Activated CD4-positive, CD25-positive, alpha-beta regulatory T cell treated with anti-CD3 and anti-CD28 coated beads, Interleukin-2, amount 50 U/mL, for 16 hours (primary cell): ENCODE measurements at places on chromosomes 1 and 21.

GRCh38 chr1:230415405-230416132, 10.6 kb downstream of the PGBD5 start:
- DNase-seq: no peak

- no peak for DNase-seq
Measured at GRCh38 chr1:38589036-38589435, 270.5 kb downstream of the RRAGC start.

DNA sequence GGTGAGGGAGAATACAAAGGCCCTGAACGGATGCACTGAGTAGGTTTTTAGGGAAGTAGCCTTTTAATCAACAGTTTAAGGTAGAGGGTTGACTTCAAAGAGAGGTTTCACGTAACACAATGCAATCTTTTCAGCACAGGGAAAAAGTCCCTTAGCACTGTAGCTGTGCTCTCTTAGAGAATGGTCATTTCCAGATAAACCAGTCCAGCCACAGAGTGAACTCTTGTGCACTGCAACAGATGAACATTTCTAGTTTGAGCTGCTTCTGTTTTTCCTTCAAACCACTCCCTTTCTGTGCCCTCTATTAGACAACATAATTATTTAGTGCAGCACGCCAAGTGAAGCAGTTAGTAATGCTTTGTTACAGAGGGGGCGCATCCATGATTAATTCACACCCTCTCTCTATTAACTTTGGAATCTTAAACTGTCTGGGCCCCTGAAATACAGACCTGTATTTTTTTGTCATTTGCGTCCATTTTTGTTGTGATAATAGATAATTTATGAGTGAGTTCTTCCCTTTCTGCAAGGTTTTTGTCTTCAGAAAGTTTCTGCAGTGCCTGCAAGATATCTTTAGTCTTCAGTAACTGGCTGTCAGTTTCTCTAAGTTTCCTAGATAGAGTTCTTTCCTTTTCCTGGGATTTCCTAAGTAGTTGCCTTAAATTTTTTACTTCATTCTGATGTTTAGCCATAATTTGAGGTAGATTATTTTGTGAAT, 22.9 kb downstream of the LCA5L start:
- no peak for DNase-seq

DNA sequence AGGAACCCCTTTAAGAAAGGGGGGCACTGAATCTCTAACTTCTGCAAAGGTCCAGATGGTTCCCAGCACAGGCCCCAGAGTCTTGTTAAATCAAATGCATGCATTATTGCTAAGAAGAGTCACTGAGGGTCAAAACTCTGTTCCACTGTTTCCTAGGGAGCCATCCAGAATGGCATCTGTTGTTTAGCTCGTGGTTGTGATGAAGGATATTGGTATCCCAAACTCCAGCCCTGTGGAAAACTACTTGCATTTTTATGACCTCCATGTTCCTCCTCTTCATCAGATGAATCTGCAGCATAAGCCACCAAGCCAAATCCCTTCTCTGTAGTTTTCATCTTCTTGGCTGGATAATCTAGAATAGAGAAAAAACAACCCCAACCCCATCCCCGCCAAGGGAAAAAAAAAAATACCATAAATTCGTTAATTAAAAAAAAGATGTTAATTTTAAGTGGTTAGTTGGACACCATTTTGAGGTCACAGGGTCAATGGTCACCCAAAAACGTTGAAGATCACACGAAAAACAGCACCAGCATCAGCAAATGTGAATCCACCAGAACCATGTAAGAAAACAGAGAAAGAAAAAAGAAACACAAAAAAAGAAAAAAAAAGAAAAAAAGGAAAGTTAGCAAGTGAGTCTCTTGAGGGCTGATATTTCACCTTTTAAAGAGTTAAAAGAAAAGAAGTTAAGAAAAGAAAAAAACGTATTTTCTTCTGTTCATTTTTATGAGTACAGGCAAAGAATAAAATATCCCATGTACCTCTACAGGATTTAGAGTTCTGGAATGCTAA, 3.0 kb upstream of the RIT1 start:
- no peak for DNase-seq

- no peak for DNase-seq
Measured at GRCh38 chr1:213987927-213988506, at the start of gene PROX1. Gene PROX1 (plus strand): TSS chr1:213987973. CDS start chr1:213996536, 8,563 bp downstream.

DNA sequence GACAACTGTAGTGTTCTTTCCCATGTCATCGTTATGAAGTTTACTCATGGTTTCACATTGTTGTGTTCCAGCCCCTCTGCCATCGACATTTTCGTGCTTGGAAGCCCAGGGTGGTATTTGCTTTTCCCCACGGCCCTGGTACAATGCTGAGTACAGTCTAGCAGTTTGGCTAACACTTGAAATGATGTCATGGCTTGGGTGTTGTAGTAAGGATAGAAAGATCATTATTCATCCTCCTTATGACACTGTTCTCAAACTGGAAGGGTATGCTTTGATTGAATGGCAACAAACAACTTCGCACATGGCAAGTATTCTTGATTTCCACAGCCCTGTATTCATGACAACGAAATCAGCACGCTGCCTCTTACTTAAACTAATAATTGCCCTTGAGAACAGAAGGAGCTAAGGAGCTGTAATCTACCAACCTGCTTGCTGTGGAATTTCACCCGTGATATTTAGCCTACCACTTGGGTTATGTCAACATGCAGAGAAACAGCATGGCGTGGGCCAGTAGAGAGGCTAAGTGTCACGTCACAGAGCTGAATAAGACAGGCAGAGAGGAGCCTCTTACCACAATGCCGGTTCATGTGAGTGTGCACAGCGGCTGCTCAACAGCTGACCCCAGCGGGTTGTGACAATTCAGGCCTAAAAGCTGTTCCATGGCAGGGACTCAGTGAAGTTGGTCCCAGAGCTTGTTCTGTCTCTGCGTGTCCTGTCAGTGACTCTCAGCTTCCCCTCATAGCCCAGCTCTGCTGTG, 73.9 kb downstream of the KCNJ6 start:
- no peak for DNase-seq

DNA sequence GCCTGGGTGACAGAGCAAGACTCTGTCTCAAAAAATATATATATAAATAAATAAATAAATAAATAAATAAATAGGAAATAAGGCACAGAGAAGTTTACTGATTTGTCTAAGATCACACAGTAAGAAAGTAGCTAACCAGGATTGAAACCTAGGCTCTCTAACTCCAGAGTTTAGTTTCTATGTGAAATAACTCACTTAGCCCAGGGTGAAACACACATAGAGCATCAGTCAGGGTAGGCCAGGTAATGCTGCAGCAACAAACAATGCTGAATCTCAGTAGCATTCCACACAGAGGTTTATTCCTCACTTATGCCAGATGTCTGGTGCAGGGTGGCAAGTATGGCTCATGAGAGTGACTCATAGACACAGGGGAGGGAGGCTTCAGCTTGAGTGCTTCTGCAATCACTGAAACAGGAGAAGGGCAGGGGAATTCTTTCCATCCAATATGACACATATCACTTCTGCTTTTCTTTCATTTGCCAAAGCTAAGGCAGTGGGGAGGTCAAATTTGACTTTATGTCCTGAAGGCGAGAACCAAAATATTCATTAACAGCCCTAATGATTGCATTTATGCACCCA, 37.1 kb upstream of the KANK4 start:
- no peak for DNase-seq

- DNase-seq: no peak
Measured at GRCh38 chr1:183588827-183589226, 1.4 kb downstream of the NCF2 start.

GRCh38 chr1:228648647-228649383, 86.5 kb upstream of the RHOU start:
- no peak for DNase-seq

DNA sequence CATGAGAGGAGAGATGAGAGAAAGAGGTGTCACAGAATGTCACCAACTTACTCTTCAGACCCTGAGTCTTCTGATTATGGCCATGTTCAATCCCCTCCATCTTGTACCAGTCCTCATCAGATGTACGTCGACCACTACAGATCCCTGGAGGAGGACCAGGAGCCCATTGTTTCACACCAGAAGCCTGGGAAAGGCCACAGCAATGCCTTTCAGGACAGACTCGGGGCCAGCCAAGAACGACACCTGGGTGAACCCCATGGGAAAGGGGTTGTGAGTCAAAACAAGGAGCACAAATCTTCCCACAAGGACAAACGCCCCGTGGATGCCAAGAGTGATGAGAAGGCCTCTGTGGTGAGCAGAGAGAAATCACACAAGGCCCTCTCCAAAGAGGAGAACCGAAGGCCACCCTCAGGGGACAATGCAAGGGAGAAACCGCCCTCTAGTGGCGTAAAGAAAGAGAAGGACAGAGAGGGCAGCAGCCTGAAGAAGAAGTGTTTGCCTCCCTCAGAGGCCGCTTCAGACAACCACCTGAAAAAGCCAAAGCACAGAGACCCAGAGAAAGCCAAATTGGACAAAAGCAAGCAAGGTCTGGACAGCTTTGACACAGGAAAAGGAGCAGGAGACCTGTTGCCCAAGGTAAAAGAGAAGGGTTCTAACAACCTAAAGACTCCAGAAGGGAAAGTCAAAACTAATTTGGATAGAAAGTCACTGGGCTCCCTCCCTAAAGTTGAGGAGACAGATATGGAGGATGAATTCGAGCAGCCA, 8.0 kb downstream of the ELOA start:
- DNase-seq: no peak

GRCh38 chr1:32485554-32486255, 20.8 kb downstream of the ZBTB8B start:
- no peak for DNase-seq

GRCh38 chr1:228144193-228144992, 4.3 kb downstream of the GUK1 start:
- DNase-seq: no peak

GRCh38 chr1:3939242-3940080, 39.4 kb upstream of the C1orf174 start:
- DNase-seq: no peak

DNA sequence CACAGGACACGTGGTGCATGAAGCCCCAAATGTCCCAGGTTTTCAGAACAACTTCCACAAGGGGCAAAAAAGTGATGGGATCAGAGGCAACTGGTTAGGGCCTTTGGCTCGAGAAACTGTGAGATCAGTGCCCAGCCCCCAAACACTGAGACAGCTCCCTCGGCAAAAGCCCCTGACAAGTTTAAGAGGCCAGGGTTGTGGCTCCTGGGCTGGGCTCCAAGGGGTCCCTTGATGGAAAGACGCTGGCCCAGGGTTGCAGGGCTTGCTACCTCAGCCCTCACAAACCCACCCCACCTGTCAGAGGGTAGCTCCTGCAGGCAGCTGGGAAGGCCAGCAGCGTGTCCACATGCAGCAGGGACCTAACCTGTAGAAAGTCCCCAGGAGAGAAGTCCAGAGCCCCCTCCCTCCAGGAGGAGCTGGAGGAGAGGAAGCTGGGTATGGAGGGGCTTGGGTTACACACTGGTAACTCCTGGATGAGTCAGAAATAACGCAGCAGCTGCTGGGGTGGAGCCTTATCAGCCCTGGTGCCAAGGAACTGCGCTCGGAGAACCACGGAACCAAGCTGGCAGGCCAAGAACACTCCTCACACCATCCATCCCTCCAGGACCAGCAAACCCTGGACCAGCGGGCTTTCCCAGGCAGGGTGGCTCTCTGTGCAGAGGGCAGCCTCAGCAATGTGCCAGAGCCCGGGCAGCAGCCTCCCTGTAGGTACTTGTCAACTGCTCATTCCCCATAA, 37.5 kb downstream of the CTNNBIP1 start:
- DNase-seq: no peak

- DNase-seq: no peak
Measured at GRCh38 chr21:25999921-26000582, 170.5 kb downstream of the APP start.

DNA sequence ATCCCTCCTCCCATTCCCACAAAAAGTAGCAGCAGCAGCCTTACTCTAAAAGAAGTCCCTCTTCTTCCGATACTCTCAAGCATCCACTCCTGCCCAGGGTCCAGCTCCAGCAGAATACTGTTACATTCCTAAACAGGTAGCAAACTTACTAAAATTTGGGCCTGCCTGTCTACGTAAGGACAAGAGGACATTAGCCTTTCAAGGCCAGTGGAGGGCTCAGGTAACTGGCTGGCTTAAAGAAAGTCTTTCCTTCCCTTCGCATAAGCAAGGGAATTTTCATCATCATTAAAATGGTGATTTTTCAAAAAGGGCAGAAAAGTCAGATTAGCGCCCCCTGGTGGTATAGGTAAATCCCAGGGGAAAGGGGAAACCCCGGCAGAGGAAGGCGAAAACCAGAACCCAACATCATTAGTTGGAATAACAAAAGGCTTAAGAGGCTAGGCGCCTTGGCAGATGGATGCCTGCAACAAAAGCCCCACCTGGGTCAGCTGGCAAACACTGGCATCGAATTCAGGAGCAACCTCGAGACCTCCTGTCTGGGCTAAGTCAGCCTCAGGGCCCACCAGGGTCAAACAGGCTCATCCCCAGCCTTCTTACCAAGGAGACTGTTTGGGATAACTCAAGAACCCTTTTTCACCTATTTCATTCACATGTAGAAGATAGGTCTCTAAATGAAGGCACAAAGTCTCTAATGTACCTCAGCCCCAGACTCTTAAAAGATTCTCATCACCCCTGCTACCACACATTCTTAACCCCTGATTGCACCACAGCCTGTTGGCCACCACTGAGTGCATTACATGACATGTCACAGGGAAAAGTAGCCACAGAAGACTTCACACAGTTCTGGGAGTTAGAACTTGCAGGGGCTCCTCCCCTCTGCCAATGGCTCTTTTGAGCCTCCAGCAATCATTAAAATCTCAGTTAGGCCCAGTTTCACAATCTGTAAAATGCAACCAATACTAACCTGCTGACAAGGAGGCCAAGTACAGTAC, 36.7 kb downstream of the ERI3 start:
- DNase-seq: peak; percentile 13

DNA sequence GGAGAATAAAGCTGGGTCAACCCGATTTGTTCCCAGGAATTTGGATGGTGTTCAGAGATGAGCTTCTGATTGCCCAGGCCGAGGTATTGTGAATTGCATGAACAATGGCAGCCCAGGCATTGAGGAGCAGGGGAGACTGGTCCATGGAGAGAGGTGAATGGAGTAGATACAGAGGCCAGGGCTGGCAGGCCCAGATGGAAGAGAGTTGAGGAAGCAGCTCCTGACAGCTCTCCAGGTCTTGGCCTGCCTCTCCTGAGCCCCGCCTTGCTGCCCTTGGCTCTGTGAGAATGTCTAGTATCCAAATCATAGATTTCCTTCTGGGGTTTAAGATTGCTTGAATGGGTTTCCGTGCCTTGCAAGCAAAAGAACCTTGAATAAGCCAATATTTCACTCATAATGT, 11.5 kb downstream of the ABCA4 start:
- no peak for DNase-seq

DNA sequence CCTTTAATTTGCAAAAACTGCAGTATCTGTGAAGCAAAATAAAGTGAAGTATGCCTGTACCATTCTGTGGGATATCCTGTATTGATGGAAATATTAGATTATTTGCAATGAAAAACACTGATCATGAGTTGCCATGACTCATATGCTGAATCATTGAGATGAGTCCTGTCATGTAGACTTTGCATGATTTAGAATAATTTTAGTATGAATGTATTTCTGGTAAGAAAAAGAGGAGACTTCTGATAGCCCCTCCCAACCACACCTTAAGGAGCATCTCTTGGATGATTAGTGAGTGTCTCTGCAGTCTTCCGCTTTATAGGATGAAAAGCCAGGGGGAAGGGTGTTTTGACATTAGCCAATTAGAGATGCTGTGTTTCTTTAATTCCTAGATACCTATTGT, 55.2 kb upstream of the PTGS2 start:
- no peak for DNase-seq
